ENCODE measurements at places on chromosomes 1 and 21.

DNA sequence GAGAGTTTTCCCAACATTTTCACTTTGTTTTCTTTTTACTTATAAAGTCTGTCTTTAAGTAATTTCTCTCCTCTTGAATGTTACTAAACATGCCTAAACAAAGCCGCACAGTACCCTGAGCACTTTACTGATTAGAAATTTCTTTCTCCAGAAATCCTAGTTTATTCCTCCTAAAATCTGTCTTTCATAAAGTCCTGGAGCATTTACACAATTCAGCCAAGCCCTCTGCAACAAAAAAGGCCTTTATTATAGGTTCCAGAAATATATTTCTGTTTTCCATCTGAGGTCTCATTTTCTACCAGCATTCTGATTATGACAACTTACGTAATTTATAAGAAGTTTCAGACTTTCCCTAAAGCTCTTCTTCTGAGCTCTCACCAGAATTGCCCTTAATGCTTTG lies 549.5 kb upstream of the OLFM3 start:
- DNase-seq = no peak

- DNase-seq = no peak
These were observed 268.4 kb upstream of the DUSP10 start for GRCh38 chr1:222010306-222010705.

DNA sequence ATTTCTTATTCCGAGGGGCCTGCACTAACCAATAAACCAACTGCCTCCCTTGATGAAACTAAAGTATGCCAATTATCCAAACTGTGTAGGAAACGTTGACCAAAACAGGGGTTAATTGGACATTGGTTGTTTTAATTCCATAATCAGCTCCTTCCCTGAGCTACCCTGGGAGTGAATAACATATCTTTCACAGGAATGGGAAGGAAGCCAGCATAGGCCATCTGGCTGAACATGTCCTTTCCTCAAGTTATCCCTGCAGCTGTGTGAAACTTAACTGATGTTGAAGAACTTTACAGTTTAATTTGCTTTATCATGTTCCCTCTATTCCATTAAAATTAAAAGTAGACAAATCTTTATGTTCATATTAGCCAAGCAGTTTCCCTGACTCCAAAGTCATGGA lies 75.4 kb downstream of the NRIP1 start:
- DNase-seq = no peak

- DNase-seq = no peak
These were observed 213.3 kb downstream of the TRABD2B start for GRCh38 chr1:47783638-47784496.

- DNase-seq = no peak
These were observed 149.5 kb downstream of the GRIK3 start for GRCh38 chr1:36884801-36885200.

DNA sequence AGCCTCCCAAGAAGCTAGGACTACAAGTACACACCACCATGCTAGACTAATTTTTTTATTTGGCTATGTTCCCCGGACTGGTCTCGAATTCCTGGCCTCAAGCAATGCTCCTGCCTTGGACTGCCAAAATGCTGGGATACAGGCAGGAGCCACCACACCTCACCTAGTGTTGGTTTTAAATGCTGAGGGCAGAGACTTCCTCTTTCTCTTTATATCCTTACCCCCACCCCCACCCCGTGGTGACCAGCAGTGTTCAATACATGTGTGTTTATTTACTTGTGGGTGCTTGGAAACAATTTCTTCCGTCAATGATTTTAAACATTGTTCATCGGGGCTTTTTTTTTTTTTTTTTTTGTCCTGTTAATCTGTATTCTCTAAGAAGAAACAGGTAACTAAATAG lies 158.9 kb downstream of the ZBTB18 start:
- DNase-seq = no peak

GRCh38 chr1:30321996-30322858 lies 401.2 kb downstream of the MATN1 start:
- no peak for DNase-seq
